ENCODE measurements at places on chromosomes 3 and 15.

DNA sequence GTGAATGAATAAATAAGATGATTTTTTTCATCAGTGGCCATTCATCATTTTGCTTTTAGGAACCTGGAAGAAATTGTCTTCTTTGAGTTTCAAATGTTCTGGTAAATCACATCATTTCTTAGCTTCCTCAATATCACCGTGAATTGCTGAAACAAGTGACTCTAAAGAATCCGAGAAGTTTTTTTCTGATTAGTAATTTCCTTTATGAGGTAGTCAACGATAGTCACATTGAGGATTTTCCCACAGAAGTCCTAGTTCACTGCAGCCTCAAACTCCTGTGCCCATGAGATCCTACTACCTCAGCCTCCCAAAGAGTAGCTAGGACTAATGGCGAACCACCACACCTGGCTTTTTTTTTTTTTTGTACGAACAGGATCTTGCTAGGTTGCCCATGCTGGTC lies 3.6 kb upstream of the TMPRSS7 start:
- DNase-seq: no peak

DNA sequence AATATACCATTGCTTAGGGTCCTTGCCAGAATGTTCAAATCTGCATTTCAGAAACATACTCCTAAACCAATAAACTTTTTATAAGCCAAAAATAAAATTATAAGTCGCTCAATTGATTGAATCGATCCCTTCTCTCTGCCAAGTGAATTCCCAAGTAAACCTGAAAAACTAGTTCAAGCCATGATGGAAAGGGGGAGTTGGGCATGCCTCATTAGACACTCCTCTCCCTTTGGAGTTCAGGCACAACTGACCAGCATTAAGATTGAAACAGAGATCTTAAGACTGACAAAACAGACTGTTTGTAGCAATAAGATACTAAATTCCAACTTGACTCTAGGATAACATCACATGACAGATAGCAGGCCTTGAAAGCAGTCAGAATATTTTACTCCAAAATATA lies 113.7 kb upstream of the RASGRP1 start:
- DNase-seq: no peak

GRCh38 chr3:20023623-20024405 lies 11.8 kb upstream of the PP2D1 start:
- DNase-seq: no peak

DNA sequence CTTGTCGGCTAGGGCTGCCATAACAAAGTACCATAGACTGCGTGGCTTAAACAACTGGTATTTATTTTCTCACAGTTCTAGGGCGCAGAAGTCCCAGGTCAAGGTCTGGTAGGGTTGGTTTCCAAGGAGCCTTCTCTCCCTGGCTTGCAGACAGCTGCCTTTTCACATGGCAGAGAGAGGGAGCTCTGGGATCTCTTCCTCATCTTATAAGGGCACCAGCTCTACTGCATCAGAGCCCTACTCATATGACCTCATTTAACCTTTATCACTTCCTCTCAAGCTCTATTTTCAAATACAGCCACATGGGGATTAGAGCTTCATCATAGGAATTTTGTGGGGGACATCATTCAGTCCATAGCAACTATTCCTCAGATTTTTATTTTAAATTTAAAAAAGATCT lies 17.6 kb upstream of the PAQR9 start:
- DNase-seq: no peak

DNA sequence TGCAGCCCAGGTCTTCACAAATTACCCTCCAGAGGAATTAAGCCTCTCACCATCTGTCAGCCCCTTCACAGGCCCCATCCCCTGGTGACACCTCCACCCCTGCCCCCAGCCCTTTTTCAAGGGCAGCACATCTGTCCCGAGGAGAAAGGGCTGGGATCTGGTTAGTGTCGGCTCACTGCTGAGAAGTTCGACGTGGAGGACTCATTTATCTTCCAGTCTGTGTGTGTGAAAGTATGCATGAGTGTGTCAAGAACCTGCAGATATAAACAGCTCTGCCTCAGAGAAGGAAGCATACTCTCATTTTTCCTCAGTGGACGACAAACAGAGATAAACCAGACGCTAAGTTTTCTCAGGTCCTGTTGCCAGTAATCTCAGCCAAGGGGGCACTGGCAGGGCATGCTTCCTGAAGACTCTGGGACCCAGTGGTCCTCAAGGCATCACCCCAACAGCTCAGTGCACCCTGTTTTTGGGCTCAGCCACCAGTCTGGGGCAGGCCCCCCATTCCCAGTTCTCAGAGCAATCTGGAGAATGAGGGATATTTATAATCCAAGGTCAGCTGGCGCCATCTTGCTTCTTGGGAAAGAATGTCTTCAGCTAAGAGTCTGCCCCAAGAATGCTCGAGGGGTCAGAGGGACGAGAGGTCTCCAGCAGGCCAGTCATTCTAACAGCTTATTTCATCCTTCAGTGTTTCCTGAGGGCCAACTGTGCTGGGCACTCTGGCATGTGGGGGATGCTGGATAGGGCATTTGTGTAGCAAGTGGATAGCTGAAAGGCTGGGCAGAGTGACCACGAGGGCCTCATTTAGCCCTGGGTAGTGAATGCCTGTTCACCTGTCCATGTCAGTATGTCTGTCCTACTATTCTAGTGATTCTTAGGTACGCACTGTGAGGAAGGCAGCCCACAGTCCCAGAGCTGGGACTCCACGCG lies 73.6 kb downstream of the ADCY5 start:
- no peak for DNase-seq

- no peak for DNase-seq
These were observed 5.3 kb downstream of the KY start for GRCh38 chr3:134645515-134645914.

DNA sequence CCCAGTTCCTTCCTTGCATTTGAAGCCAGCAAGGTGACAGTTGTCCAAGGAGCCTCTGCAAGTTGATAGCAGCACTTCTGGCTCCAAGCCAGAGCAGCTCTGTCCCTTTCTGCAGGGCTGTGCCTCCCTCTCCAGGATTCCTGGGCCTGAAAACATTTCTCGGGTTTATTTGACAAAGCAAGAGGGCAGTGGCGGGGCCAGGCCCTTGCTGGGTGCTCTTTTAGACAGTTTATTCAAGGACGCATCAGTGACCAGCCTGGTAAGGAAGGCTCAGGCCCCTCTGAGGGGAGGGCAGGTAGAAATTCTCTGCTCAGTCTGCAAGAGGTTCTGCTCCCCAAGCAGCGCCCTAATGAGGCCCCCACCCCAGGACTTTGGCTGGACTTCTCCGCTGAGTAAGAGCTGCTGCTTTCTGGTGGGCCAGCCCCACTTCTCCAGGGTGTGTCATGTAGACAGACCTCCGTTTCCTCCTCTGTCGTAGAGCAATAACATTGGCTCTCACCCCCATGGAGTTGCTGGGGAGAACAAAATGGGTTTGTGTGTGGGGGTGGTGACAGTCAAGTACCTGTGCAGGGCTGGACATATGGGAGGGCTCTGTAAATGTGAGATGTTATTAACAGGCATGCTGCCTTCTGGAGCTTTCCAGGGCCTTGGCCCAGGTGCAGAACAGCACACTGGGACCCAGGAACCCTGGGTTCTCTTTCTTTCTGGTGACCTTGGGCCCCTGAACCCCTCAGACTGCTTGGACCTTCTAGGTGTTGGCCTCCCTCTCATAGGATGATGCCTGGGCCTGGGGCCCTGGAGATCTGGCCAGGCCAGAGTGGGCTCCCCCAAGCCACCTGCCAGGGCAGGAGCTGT lies 146.2 kb upstream of the TLE3 start:
- no peak for DNase-seq

- DNase-seq: no peak
These were observed 2.5 kb downstream of the SEMA3B start for GRCh38 chr3:50271314-50271936.

DNA sequence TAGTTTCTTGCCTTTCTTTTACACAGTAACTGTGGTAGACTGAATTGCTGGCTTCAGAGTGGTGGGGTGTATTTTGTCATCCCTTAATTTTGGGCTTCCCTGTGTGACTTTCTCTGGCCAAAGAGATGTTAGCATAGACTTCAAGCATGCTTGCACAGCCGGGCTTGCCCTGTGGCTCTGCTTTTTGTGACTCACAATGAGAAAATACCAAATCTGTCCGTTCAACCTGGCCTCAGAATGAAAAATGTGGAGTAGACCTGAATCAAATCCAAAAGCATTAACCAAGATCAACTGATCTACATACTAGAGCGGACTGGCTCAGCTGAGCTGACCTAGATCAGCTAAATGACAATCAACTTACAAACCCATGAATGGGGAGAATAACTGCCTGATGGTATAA lies 51.4 kb downstream of the PLAAT1 start:
- DNase-seq: no peak

- no peak for DNase-seq
These were observed 279.6 kb downstream of the KLF13 start for GRCh38 chr15:31606194-31606669.

GRCh38 chr3:128468791-128469527 lies 2.3 kb upstream of the DNAJB8 start:
- DNase-seq: no peak

DNA sequence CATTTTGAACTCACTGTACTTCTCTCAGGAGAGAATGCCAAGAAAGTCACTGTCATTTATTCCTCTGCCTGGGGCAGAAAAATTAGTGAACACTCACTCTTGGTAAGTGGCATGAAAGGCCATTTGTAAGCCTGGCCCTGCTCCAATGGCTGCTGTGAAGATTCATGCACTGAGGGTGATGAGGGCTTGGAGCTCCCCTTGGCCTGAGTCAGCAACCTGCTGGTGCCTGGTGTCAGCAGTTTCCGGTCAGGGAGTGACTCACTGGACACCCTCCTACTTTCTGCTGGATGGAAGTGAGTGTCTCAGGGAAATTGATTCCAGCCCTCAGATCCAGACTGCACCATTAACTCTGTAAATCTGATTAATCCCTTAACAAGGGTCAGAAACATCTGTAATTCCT lies 37.6 kb downstream of the TRA2B start:
- DNase-seq: no peak

- DNase-seq: no peak
These were observed 245.6 kb downstream of the CLSTN2 start for GRCh38 chr3:140180603-140181002.

GRCh38 chr15:69476704-69477473 lies 24.3 kb downstream of the RPLP1 start:
- DNase-seq: no peak

DNA sequence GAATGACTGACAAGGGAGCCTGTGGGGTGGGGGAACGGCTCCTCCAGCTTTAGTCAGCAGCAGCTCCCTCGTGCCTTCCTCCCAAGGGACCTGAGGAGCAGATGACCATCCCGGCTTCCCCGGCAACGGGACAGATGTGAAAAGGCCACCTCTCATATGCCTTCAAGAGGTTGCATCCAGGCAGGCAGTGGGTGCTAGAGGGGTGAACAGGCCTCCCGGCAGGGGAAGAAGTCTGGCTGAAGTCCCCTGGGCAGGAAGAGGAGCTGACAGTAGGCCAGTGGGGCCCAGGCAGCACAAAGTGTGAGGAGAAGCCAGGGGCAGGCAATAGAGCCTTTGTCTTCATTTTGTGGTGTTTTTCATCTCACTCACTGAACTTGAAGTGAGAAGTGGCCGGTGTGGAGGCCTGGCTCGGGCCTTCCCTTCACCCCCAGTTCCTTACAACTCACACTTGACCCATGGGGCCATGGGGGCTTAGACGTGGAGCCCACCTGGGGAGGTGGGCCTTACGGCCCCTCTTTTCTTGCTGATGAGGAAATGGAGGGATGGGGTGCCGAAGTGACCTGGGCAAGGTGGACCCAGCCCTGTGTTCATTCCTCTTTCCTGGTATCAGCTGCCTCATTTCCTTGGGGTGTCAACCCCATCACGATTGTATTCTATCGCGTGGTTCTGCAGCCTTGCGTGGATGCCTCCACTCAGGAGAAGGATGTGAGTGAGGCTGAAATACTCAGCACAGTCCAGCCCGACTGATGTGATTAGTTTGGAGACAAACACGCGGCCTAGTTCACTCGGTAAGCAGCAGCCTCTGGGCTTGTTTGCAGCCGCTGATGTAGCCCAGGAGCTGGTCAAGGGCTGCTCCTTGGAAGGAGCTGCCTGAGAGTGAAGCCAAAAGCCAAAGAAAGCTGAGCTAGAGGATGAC lies 115.5 kb upstream of the ALDH1A3 start:
- no peak for DNase-seq

DNA sequence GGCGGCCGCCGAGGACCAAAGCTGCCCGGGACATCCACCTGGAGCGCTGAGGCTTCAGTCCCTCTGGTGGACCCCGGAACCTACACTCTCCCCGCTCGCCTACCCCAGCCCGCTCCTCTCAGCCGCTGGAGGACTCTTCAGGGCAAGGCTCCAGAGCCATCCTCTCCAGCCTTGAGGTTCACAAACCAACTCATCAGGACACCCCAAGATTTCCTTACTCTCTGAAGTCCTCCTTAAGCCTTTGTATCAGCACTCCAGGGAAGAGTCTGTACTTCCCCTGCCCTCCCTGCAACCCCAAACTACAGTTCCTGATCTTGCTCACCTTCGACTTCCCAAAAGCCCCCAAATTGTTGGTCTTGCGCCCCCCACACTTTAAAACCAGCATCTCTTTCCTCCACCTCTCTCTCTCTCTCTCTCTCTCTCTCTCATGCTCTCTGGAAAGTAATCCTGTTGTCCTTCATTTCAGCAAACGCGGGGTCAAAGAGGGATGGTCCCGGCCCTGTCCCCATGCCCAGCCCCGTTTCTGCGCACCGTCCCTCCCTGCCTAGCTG lies 438 bp downstream of the THBS1 start:
- DNase-seq: no peak

DNA sequence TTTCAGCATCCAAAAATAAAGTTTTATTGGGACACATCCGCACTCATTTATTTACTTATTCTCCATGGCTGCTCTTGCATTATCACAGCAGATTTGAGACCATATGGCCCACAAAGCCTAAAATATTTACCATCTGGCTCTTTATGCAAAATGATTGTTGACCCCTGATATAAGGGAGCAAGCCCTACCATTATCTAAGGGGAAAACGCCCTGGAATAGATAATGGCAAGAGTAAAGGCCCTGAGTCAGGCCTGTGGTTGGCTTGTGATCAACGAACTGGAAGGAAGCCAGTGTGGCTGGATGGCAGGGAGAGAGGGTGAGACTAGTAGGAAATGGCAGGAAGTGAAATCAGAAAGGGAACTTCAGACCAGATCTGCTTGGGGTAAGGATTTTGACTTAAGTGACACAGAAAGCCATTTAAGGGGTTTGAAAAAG lies 24.6 kb upstream of the DMXL2 start:
- DNase-seq: no peak

- no peak for DNase-seq
These were observed 107.1 kb downstream of the ZMAT3 start for GRCh38 chr3:178964551-178964950.

DNA sequence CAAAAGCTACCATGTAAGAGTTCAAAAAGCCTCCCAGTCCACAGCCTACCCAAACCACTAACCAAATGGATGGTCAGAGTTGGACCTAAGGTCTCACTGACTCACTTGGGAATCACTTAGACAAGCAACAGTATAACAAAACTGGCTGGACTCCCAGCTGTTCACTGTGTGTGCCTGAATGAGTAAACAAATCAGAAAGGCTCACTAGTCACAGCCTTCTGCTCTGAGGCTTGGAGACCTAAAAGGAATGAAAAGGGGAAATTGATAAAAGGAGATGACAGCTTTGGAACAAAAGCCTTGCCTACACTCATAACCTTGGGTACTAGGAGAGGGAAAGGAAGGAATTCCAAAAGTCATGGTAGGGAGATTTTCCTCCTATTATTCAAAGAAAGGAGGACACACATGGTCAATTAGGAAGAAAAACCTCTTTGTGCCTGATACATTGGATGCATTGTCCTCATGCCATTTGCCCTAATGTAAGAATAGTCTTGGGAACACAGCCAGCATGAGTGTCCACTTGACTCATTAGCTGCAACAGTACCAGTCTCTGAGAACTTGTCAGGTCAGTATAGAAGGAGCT lies 92.3 kb downstream of the FRMD5 start:
- DNase-seq: no peak
